ENCODE measurements at places on chromosomes 4 and X. TPM values are rescaled to one million over a fixed set of nuclear protein-coding genes. Genes with fewer than 3 reads are reported as not detected.

Gene TAF7L
- 2.5 TPM for total RNA-seq

Gene GABRQ
- total RNA-seq, result 1.2 TPM

Gene GUCY2F
- total RNA-seq, result not detected

DNA sequence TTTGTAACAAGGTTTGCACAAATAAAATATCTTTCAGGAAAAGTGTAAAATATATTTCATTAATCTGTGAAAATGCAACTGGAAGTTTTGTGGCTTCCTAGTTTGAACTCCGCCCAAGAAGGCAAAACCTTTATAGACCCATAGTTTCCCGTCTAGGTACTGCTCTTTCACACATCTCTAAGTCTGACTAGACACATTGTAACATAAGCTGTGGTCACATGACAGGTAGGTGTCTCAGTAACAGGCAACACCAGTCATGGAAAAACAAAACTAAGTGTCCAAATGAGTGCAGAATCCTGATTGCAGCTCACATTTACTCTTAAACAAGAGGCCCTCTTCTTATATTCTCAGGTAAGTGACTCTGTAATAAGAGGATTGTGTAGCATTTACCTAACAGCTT lies 55.6 kb downstream of the SNCA start:
- no peak for DNase-seq

DNA sequence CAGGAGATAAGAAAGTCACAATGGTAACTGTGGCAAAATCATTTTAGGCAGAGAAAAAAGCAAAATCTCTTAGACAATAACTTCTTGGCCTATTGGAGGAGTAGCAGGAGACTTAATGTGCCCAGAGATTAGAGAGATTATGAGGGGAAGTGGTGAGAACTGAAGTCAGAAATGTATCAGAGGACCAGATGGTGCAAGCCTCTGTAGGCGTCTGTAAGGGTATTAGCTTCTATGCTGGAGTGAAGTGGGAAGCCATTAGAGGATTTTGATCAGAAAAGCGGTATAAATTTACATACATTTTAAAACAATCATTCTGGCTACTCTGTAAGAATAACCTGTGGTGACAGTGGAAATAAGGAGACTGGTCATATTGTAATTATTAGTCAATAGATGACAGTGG lies 236.7 kb downstream of the FAT4 start:
- no peak for DNase-seq

DNA sequence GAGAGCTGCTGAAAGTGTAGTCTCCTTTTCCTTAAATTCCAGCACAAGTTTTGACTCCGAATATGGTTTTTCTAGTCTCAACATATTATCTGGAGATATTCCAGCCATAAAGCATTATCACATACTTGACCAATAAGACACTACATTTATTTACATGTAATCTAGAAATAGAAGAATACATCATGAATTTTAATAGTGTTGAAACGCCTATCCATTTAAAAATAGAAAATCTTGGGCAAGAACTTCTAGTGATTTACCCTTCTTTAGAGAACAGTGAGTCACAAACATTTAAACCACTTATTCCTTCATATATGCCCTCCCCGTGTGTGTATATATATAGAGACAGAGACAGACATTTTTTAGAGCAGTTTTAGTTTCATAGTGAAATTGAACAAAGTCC lies 161.5 kb downstream of the SOWAHB start:
- no peak for DNase-seq

DNA sequence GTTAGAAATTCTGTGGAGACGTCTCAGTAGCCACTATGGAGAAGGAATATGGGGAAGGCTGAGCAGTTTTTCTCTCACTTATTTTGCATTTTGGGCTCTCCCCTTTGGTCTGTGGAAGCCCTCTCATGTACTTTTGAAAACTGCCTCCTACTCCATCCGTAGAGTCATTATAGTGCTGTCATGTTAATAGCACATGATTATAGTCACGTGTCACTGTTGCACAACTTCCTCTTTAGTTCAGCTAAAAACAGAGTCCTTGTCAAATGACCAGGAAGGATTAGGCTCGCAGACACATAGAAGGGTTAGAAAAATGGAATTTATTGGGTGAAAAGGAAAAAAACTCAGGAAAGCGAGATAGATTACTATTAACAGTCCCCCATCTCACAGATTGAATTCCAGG lies 258.2 kb upstream of the CXorf51A start:
- DNase-seq, result no peak

DNA sequence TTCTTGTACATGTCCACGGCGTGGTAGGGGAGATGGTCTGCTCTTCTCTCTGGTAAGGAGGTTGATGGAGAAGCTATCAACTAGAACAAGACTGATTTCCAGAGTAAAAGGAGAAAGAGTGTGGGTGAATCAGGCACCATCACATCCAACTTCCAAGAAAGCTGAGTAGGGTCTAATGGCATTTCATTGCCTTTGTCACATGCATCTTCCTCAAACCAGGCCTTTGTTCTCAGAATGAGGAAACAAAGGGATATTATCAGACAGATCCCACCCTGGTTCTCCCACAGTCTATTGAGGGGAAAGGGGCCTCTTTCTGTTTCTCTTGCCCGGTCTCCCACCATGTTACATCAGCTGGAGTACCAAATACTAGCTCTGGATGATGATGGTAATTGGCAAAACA lies 160.2 kb upstream of the RBPJ start:
- no peak for DNase-seq

DNA sequence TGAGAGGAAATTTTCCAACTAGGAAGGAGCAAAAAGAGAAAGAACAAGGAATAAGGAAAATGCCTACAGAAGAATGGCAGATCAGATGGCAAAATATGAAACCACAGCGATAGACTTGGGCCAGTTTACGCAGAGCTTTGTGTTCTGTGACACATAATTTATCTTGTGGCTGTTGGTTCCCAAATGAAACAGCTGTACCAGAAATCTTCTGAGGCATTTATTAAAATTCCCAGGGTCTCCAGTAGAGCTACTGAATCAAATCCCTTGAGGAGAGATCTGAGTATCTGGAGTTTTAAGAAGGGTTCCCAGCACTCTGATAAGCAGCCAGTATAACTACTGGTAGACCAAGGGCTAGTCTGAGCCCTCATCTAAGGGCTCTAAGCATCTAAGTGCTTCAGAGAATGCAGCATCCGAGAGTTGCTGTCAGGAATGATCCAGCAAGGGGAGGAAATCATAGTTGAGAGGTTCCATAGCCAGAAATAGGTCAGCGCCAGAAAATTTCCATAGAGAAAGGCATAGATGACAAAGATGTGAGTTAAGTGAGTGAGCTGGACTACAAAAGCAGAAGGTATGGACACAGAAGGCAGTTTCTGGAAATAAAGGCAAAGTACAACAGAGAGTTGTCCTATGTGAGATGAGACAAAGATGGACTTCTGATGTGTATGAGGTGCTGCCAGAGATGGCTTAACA lies 46.3 kb upstream of the FAM241A start:
- DNase-seq, result no peak

DNA sequence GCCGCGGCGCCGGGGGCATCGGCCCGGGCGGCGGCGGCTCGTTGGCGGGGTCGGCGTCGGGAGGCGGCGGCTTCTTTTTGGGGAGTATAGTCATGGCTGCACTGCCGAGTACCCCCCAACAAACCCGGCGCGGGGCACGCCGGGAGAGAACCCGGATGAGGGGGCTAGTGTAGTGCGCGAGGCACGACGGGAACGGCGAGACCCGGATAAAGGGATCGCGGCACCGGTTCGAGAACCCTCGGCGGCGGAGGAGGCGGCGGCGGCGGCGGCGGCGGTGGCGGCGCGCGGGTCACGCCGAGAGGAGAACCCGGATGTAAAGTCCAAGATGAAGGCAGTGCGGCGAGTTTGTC lies at the start of gene OTUD5:
TSS of gene OTUD5 (minus strand) at position 131 of the 350 bp plus-strand sequence. CDS start at position 94, 37 bp downstream.
- DNase-seq, result no peak

DNA sequence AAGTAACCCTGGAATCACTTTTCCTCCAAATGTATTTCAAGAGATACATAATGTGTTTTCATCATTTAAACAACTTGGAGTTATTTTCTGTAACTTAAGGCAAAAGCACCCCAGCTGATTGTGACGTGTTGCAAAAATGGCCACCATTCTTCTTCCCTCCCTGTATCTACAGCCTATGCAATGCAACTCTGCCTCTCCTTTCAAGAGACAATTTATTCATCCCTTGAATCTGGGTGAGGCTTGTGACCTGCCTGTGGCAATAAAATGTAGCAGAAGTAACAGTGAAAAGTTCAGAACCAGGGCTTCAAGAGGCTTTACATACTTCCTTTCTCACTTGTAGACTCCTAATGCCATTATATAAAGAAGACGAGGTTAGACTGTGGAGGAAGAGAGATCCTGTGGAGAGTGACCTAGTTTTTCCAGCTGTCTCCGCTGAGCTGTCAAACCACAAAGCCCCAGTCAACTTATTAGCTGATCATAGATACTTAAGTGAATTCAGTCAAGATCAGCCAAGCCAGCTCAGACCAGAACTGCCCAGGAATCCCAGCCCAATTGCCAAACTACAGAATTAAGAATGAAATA lies 81.0 kb upstream of the KLF3 start:
- DNase-seq, result no peak

All from vagina (tissue), 2 donors.